ENCODE measurements at places on chromosomes 2 and 18.
A peak's percentile ranks its signal among the peaks of the same experiment; 100 is the strongest.

- DNase-seq: no peak
These were observed 91.1 kb downstream of the C2orf74 start for GRCh38 chr2:61253136-61253535.

DNA sequence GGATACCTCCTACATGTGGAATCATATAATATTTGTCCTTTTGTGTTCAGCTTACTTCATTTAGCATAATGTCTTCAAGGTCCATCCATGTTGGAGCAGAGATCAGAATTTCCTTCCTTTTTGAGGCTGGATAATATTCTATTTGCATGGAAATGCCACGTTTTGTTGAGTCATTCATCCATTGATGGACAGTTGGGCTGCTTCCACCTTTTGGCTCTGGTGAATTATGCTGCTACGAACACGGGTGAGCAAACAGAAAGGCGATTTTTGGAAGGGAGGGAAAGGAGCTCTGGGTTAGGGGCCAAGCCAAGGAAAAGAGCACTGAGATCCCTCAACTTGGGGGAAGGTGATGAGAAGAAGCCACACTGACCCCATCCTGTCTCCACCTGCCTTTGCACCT, 260.5 kb downstream of the TNS1 start:
- DNase-seq: no peak

DNA sequence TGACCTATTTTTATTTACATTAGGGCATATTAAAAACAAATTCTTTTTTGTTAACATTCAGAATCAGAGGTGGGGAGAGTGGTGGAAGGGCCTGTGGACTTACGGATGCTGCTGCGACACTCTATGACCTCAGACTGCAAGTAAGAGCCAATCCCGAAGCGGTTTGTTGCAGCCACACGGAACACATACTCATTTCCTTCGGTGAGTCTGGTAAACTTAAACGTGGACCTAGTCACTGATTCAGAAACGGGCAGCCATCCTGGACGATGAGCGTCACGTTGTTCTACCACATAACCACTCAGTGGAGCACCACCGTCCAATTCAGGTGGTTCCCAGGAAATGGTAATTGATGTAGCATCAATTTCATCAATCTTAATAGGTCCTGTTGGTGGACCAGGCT, 61.9 kb downstream of the PLEKHA3 start:
- DNase-seq: no peak

GRCh38 chr2:225399504-225399903, at the start of gene NYAP2:
NYAP2 (plus strand) TSS chr2:225399710; CDS start chr2:225408881, 9,171 bp downstream.
- DNase-seq: no peak

DNA sequence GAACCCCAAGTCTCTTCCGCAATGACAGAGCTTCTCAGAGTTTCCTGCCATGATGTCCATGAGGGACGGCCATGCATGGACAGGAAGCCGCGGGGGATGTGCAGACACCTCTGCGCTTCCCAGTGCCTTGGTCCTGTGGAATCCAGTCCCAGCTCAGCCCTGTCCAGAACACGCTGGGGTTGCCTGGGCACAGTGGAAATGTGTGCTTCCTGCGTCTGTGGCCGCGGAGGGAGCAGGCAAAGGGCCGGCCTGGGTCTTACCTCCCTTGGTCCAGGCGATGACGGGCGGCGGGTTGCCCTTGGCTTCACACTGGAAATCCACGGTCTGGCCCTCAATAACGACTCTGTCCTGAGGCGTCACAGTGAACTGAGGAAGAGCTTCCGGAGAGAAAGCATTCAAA, 79.6 kb downstream of the PXDN start:
- DNase-seq: no peak

DNA sequence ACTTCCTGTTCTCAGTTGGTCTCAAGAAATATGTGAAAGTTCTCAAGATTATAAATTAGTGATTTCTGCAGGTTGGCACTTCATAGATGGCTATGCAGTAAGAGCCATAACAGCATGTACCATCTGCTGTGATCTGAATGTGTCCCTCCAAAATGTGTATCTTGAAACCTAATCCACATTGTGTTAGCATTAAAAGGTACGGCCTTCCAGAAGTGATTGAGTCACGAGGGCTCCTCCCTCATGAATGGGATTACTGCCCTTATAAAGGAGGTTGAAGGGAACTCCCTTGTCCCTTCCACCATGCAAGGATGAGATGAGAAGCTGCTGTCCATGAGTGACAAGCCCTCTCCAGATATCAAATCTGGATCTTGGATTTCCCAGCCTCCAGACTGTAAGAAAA, 45.0 kb downstream of the METTL4 start:
- DNase-seq: no peak

GRCh38 chr2:206647985-206648384, 5.7 kb downstream of the FAM237A start:
- no peak for DNase-seq

DNA sequence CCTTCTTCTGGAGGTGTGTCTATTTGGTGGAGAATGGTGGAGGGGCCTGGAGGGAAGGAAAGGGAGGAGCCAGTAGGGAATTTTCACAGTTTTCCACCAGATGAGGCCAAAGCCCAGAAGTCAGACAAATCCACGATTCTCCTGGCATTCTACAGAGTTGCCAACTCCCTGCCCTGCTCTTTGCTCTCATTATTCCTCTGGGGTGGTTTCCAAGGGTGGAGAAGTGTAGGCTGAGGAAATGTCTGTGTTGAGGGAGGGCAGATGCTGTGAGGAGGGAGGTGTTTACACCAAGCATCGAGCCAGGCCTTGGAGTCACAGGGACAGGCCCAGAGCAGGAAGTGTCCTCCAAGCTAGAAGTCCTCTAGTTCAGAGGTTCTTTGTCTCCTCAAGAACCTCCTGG, 124.1 kb upstream of the LGALSL start:
- no peak for DNase-seq

GRCh38 chr2:11907190-11907589, 160.8 kb downstream of the LPIN1 start:
- no peak for DNase-seq

GRCh38 chr2:239354132-239354790, 46.6 kb downstream of the HDAC4 start:
- DNase-seq: no peak

DNA sequence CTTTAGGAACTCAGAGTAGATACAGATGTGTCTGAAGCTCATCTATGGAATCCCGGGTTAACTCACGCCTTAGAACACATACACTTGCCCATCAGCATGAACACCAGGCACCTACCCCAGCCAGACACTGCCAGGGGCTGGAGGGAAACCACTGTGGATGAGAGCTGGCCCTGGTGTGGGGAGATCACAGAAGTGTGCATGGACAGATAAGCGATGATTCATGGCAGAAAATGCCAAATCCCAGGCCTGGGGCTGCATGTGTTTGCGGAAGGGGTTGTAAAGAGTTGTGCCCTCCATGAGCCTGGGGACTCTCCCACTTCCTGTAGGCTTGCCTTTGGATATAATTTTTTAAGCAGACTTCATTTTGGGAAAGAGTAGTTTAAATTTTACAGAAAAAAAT, 193.4 kb downstream of the FHOD3 start:
- DNase-seq: no peak

DNA sequence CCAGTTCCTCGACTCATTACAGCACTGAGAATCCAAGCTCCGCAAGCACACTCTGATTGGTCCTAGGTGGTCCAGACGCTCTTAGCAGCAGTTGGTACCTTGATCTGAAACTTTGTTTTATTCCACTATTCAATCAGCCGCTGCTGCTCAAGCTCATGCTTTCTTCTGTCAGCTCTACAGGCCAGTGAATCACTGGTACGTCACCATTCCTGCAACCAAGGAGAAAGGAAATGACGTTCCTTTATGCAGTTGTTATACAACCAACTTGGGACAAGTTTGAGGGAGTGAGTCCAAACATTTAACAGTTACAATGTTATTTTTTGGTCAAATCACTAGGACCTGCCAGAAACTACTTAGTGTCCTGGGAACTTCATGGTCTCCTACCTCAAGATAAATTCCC, 398.8 kb upstream of the TMEFF2 start:
- DNase-seq: no peak

- no peak for DNase-seq
These were observed 135.9 kb upstream of the ASB18 start for GRCh38 chr2:236400046-236400574.

GRCh38 chr2:190862571-190862991, 18.0 kb upstream of the GLS start:
- no peak for DNase-seq

DNA sequence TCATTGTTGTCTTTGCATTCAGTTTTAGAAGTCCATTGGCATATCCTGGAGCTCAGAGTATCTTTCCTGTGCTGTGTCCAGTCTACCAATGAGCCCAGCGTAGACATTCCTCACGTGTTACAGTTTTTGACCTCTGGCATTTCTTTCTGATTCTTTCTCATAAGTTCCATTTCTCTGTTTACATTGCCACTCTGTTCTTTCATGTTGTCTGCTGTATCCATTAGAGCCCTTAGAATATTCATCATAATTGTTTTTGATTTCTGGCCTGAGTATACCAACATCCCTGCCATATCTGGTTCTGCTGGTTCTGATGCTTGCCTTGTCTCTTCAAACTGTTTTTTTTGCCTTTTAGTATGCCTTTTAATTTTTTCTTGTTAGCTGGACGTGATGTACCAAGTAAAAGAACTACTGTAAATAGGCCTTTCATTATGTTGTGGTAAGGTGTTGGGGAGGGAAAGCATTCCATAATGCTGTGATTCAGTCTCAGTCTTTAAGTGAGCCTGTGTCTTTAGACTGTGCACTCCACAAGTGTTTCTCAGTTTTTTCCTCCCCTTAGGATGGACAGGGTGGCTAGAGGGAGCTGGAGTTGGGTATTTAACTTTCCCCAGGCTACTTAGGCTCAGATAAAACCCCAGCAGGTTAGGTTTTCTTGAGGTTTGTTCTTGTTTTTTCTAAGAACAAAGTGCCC, 35.6 kb downstream of the CEP192 start:
- no peak for DNase-seq

DNA sequence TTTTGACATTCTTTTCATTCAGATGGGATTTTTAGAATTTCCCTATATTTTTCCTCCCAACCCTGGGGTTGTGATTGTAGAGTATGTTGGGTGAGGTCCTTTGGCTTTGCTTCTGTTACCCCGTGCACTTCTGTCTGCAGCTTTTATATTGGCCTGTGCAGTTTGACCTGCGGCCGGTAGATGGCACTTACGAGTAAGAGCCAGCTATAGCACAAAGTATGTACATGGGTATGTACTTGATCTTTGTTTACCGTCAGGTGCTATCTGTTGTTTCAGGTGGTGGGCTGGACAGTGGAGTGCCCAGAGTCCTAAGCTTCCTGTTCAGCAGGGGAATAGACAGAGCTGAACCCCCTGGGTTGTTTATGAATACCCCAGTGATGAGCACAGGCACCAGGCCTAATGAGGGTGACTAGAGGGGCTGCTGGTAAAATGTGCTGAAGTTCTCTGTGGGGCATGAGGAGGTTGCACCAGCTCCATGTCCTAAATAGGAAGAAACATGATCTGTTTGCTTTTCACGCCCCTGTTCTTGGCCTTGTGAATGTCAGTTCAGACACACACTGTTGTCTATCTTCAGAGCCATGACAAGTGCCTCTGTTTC, 58.9 kb upstream of the THUMPD2 start:
- no peak for DNase-seq

GRCh38 chr2:15734674-15735483, 143.2 kb downstream of the DDX1 start:
- DNase-seq: no peak

GRCh38 chr2:212970132-212970531, 181.3 kb downstream of the IKZF2 start:
- no peak for DNase-seq

- no peak for DNase-seq
These were observed 579.5 kb downstream of the MBD2 start for GRCh38 chr18:53644799-53645471.

- peak; percentile 10 for DNase-seq
These were observed 173.0 kb upstream of the ALKAL2 start for GRCh38 chr2:460861-461260.

- DNase-seq: no peak
These were observed 439.4 kb upstream of the CWC22 start for GRCh38 chr2:180446492-180446891.

GRCh38 chr2:67566285-67566684, 169.2 kb downstream of the ETAA1 start:
- no peak for DNase-seq

GRCh38 chr2:177315364-177315763, 50.8 kb upstream of the NFE2L2 start:
- DNase-seq: no peak

GRCh38 chr2:55051026-55051866, 995 bp upstream of the RTN4 start:
- no peak for DNase-seq

DNA sequence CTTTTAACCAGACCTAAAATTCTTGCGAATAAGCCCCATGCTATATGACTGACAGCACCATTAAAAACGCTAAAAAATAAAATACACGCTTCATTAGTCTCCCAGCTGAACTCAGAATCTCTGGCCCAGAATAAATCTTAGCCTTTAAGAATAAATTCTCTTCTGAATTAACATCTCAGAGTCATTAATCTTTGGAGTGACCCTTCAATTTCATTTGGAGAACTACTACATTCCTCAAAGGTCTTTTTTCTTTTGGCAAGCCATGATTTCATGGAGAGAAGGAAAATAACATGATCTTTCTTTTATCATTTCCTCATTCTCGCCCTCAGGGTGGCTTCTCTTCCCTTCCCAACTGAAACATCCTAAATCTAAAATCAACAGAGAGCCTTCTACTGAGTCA, 259.0 kb downstream of the AFF3 start:
- DNase-seq: no peak

- no peak for DNase-seq
These were observed 134.7 kb upstream of the DNAJC10 start for GRCh38 chr2:182581196-182581935.

GRCh38 chr2:224956706-224957105, 85.6 kb downstream of the DOCK10 start:
- DNase-seq: no peak

- no peak for DNase-seq
These were observed 116.5 kb downstream of the ATP9B start for GRCh38 chr18:79185648-79186047.

- no peak for DNase-seq
These were observed 165.0 kb downstream of the ANKRD44 start for GRCh38 chr2:197145471-197146056.

GRCh38 chr2:165825041-165825440, 31.0 kb upstream of the GALNT3 start:
- no peak for DNase-seq

Data from stimulated activated CD8-positive, alpha-beta memory T cell treated with anti-CD3 and anti-CD28 coated beads, Interleukin-4, amount 100 ng/mL, for 1 hour (primary cell).